ENCODE measurements at places on chromosomes 4 and X.

DNA sequence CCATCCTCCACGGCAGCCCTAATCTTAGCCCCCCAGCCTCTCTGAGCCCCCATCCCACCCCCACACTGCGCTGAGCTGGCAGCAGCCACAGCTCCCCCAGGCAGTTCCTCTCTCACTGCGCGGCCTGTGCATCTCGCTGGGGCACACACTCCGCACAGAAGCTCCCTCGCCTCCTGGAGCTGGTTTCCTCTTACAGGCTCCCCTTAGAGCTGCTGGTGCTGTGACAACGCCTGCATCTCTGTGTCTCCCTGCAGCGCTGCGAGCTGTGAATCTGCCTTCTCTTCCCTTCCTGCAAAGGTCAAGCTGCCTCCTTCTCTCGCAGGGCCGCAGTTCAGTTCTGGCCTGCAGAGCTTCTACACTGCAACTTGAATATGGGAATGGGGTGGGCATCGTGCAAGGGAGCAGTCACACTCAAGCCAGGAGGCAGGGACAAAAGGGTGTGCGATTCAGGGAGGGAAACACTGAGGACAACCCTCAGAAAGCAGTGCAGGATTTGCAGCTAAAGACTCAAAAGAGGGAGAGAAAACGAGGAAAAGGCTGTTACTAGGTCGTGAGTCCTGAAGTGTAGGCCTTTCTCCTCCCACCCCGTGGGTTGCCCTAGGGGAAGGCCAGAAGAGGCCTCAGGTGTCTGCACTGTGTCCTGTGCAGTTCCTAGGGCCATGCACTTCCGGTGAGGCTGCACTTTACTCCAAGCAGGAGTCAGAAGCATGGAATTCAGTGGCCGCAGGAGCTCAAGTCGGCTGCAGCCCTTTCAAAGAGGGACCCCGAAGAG, 87.0 kb downstream of the BCOR start:
- no peak for DNase-seq

GRCh38 chr4:172686021-172686420, 482.6 kb upstream of the GALNT7 start:
- no peak for DNase-seq

DNA sequence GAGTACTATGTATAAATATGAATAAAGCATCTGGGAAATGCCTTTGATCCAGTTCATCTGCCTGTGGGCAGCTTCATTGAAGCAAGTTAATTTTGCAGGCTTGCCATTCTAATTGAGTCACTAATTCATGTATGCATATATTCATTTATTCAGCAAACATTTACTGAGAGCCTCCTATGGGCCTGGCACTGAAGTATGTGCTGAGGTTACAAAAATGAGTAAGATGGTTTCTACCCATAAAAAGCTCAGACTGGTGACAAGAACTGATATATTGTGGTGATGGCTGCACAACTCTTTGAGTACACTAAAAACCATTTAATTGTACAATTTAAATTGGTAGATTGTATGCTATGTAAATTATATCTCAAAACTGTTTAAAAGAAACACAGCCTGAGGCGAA, 1.1 kb upstream of the MRPL1 start:
- DNase-seq, result no peak

DNA sequence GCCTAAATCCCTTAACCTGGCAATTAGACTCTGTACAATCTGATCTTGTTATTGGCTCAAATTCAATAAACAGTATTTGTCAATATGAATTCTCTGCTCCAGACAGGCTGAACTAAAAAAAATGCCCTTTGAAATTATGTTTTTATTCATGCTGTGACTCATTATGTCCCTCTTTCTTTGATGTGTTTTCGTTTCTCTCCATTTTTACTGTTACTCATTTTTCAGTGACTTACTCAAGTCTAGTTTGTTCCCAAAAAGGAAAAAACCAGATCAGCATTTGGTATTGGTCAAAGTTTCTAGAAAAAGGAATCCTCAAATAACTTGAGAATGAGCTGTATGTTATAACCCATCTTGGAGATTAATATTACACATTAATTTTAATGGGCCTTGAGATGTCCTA, 40.4 kb downstream of the UNC5C start:
- no peak for DNase-seq

GRCh38 chr4:87240341-87240740, 19.9 kb upstream of the KLHL8 start:
- no peak for DNase-seq

GRCh38 chr4:25769251-25769650, 93.5 kb downstream of the SEL1L3 start:
- DNase-seq, result no peak

DNA sequence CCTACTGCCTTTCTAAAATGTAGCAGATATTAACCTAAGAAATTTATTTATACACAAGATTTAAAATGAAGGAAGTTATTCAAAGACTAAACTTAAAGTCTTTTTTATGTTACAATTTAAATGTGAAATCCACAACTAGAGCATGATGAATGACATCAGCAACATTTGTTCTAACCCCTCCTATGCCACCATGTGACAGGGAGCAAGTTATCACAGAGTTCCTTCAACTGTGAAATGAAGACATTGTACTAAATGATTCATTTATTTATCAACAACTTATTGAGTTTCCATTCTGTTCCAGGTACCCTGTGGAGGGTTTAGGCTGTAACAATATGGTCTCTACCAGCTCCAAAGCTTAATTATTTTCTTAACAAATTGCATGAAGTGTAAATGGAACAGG, 76.9 kb downstream of the SLC39A8 start:
- no peak for DNase-seq

- DNase-seq, result no peak
Measured at GRCh38 chrX:107678957-107679740, 50.8 kb downstream of the PRPS1 start.

DNA sequence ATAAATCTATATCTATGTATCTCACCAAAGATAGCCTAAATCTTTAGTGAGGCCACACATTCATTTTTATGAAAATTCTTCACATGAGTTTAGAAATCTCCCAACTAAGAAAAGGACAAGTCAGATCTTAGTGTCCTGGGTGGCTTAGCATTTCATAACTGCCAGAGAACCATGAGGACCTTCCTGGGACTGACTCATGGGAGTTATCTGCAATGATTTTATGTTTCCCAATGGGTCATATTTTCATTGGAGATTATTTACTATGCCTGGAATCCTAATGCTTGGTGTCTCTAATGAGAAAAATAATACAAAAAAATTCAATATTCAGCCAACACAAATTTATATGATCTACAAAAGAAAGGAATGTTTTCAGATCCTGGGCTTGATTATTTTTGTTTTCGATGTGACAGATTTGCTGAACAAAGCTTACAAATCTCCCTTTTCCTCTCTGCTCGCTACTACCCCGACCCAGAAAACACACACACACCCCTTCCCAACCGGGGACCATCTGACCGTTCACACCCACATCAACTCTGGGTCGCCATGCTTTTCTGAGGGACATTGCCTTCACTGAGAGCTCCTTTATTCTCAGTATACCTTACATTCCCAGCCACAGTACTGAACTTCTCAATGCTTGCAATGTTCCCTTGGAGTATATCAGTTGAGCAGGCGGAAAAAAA, 40.1 kb downstream of the SORBS2 start:
- no peak for DNase-seq

- no peak for DNase-seq
Measured at GRCh38 chrX:129039176-129039575, 484.1 kb downstream of the SMARCA1 start.
